Hindlimb muscle (tissue), 1 donor: ENCODE measurements at places on chromosomes 11 and 22. TPM values are rescaled to one million over a fixed set of nuclear protein-coding genes. Genes with fewer than 3 reads are reported as not detected.

GRCh38 chr11:29227811-29228210, 789.0 kb downstream of the KCNA4 start:
- DNase-seq, result no peak

LBHD1 gene
- 7.1 TPM for polyA plus RNA-seq

- no peak for DNase-seq
These were observed 63.2 kb downstream of the MTMR3 start for GRCh38 chr22:29946220-29946619.

DNA sequence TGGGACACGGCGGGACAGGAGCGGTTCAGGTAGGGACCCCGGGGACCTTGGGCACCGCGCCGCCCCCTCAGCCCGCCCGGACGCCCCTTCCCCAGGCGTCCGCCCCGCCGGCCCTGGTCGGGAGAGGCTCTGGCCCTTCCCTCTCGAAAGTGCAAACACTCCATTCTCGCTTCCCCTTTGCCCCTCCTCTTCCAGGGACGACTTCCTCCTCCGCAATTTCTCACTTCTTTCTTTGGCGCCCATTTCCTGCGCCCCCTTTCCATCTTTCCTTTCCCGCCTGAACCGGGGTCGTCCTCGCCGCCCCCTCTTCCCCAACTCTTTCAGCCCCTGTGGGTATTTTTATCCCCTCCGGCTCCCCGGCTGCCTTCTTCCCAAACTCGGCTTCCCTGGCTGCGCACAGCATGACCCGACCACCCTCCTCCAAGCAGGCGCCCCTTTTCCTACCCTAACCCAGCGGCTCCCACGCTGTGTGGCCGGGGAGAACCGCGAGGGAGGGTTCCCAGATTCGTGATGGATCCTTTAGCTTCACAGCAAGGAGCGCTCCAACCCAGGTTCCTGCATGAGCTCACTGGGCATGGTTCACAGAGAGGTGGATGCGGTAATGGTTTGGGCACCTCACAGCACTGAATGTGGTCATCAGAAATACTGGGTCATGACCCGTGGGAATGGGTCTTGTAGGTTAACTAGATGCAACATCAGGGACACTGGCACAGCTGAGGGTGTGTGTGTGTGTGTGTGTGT, 689 bp downstream of the RAB39A start:
- peak; percentile 9 for DNase-seq

DNA sequence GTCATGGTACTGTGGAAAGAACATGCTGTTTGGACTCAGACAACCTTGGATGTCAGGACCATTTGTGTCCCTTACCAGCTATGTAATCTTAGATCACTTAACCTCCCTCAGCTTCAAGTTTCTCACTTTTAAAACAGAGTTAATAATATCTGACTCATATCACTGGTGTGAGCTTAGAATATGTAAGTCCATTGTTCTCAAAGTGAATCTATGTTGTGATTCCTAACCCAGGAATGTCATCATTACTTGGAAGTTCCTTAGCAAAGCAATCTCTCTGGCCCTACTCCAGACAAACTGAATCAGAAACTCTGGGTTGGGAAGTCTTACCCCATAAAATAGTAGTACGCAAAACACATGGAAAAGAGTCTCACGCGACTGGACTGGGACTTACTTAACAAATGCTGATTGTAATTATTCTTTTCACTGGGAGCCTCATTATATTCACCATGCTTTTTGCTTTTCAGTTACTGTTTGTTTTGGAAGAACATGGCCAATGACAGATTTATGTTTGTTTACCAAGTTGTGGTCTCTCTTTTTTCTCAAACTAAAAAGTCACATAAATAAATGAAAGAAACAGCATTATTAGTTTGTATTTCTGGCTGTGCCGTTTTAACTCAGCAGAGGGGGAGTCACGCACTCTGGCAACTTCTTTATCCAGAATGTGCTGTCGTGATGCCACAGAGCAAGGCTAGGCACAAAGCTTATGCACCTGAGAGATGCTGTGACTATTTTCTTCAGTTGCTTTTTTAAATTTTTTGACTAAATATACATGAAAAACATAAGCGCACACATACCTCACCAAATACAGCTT, 217.7 kb upstream of the CTSC start:
- peak; percentile 40 for DNase-seq

DNA sequence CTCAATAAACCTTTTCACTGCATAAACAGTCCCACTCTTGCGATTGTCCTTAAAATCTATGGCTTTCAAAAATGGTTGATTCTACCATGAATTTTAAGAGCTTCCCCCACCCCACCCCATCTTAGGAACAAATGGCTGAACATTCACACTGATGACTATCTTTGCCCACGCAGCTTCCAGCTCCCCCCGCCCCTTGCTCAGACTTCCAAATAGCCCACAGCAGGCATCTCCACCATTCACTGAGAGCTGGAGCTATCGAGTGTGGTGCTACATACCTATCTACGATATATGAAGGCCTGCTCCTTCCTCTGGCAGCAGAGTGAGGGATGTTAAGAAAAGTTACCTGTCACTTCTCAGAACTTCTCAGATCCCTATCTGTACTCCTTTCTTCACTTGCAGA, 26.7 kb downstream of the EIF3F start:
- DNase-seq, result no peak

- DNase-seq, result no peak
These were observed 198.5 kb upstream of the CTSC start for GRCh38 chr11:88535916-88536547.

TMEM45B gene
- 0.66 TPM for polyA plus RNA-seq

GRCh38 chr11:45644981-45645889, 20.2 kb downstream of the CHST1 start:
- DNase-seq, result no peak

DNA sequence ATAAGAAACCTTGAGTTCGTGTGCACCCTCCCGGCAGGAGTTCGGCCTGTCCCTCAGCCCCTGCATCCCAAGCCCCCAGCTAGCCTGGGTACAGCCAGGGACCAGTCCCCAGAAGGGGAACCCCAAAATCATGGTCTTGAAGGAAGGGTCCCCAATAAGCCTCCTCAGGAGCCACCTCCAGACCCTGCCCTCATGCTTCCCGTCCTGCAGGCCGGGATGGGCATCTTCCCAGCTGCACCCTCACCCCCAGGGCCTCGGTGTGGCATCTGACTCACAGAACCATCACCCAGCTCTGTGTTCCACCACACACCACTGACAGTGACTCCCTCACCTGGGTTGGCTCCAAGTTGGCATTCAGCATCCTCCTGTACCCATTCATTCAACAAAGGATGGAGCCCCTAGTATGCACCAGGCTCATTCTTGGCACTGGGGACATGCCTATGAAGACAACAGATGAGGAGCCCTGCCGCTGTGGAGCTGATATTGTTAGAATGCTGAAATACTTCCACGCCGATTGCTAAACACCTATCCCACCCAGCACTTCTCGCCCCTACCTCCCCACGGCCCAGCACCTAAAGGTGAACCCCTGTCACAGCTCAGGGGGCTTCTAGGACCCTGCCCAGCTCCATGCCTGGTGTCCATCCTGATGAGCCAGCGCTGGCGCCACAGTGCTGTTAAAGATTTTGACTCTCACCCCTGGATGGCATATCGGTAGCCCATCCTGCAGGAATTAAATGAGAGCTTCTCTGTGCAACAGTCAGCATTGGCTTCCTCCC, 77.8 kb downstream of the BUD13 start:
- no peak for DNase-seq

SLC35C1 gene
- 8.0 TPM for polyA plus RNA-seq

- no peak for DNase-seq
These were observed 28.6 kb upstream of the AMPD3 start for GRCh38 chr11:10426475-10426874.

DNA sequence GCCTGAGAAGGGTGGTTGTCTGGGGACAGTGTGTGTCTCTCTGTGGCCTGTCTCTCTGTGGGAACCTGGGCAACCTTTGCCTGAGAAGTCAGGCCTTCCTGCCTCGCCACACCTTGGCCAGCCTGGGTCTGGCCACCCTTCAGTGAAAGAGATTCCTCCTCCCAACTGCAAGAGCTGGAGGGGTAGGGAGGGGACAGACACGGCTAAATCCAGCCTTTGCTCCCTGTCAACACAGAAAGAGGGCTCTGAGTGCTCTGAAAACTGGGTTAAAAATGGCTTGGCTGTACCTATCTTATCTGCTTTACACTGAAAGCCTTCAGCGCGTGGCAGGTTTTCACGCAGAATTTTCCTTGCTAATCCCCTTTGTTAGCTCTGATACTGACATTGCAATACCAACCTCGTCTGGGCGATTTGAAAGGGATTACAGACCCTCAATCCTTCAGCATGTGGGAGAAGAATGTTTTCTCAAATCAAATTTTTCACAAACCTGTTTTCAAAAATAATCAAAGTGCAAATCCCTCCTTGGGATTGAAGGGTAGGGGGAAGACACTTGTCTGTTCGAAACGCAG, 163.7 kb downstream of the DSCAML1 start:
- no peak for DNase-seq

- DNase-seq, result peak; percentile 19
These were observed 682 bp downstream of the LARGE1 start for GRCh38 chr22:33919391-33920196.

GRCh38 chr22:30304495-30305244, 15.4 kb upstream of the CASTOR1 start:
- DNase-seq, result no peak

- no peak for DNase-seq
These were observed 184.8 kb upstream of the ARHGAP20 start for GRCh38 chr11:110897035-110897434.

PANX2 gene
- polyA plus RNA-seq, result 0.14 TPM

DNA sequence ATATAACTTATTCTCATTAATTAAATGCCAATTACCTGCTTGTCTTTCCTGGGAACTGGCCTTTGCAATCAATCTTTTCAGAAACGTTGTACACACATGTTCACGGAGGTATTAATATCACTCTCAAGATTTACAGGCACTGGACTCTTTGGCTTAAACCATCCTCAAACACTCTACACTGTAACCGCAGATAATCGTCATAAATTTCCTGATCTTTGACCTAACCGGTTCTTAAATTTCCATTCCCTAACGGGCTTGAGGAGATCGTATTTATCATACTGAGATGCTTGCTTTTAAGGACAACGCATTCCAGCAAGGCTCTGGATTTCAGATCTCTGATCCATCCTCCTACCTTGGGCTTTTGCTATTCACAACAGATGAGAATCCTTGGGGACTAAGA, 72.8 kb downstream of the ARL14EP start:
- no peak for DNase-seq

PATE4 gene
- polyA plus RNA-seq, result not detected
